ENCODE measurements at places on chromosomes 3 and 15.

GRCh38 chr3:105868431-105868741, 426 bp downstream of the CBLB start:
- DNase-seq, result no peak

- no peak for DNase-seq
Measured at GRCh38 chr3:40268802-40269524, 40.5 kb upstream of the EIF1B start.

DNA sequence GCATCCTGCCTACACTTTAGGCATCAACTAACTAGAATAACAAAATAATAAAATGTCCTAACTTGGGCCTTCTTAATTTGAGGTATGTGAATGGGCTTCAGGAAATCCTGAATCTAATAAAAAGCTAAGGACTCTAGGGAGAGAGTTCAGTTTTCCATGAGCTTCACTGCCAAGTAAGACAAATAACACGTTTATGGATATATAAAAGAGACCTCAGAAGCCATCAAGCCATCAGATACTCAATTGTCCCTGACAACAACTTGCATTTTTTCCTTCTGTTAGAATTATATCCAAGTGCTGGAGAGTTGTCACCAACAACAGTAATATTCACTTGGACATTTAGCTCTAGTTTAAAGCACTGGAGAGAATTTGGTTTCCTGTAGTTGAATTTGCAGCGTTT, 102.4 kb upstream of the IGSF10 start:
- no peak for DNase-seq

GRCh38 chr3:101950510-101950909, 101.2 kb downstream of the NFKBIZ start:
- DNase-seq, result no peak

DNA sequence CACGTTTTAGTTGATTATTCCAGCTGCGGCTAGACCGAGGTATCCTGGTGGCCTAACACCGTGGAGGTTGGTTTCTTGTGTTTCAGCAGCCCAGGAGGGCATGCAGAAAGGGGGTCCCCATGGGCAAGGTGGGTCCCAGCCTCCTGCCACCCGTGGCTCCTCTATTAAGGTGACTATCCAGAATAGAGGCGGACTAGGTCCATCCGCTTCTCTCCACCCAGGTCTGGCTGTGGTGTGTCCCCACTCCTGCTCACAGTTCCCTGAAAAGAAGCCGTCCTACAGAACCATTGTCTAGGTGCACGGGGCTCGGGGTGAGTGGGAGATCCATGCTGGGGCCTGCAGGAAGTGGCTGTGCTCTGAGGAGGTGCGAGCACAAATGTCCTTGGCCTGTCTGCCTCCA, 81.5 kb downstream of the WNT7A start:
- no peak for DNase-seq

- no peak for DNase-seq
Measured at GRCh38 chr3:161413127-161413854, 42.0 kb upstream of the SPTSSB start.

- no peak for DNase-seq
Measured at GRCh38 chr3:11583638-11584046, 60.1 kb downstream of the VGLL4 start.

DNA sequence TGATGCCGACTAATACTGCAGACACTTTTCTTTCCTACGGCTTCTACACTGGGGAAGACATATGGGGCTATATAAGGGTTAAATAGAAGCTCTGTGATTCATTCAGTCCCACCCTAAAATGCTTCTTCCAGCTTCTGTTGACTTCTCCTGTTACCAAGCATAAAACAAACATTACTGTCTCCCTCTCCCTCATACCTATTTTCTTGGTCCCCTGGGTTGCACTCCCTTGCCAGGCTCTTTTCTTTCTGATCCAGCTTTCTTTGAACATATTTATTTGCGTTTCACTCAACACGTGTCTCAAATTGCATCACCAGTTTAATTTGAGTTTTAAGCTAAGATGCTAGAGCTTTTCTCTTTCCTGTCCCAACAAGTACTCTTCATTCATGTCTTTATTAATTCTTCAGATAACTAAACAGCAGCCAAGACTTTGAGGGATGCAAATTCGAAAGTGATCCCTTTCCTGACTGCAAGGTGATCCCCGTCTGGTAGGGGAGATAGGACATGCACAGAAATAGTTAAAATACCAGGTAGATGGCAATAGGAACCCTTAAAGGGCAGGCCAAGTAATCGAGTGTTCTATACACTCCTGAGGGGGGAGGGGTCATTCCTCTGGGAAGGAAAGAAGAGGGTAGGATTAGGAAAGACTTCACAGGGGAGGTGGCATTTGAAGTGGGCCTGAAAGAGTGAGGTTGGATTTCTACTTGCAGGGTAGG, 198.6 kb upstream of the BCL6 start:
- no peak for DNase-seq

GRCh38 chr15:77143616-77144015, 72.7 kb upstream of the TSPAN3 start:
- no peak for DNase-seq

- peak; percentile 15 for DNase-seq
Measured at GRCh38 chr15:99507504-99508310, 58.1 kb upstream of the MEF2A start.

DNA sequence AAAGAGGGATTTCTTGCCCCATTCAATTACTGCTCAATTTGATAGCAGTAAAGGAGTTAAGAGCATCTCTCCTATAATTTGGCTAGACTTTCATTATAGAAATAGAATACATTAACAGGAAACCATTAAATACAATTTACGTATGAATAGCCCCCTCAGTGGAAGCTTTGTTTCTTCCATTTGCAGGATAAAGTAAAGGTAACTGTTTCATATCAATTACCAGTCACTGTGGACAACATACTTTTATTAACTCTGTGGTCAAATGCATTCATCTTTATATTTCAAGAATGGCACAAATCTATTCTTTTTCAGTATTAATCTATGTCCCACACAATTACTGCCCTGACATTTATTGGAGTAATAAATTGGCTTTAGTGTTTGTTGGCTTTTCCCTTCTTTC, 613.4 kb downstream of the NLGN1 start:
- DNase-seq, result no peak

GRCh38 chr3:117454254-117454653, 744.7 kb downstream of the TUSC7 start:
- DNase-seq, result no peak

DNA sequence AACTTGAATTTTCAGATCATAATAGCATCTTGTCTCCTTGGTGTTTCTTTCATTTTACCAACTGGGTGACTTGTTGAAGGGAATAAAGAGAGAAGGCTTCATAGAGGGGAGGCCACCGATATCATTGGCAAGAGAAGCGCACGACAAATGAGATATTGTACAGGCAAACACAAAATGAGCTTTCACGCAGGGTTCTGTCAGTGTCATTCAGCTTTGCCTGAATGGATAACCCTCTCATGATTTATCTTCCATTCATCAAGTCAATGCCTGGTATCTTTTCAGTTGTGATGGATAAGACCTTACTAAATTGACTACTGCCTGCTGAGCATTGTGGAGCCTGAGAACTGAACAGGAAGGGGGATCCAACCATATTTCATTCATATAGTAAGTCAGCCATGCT, 188.6 kb upstream of the EPHA3 start:
- DNase-seq, result no peak

DNA sequence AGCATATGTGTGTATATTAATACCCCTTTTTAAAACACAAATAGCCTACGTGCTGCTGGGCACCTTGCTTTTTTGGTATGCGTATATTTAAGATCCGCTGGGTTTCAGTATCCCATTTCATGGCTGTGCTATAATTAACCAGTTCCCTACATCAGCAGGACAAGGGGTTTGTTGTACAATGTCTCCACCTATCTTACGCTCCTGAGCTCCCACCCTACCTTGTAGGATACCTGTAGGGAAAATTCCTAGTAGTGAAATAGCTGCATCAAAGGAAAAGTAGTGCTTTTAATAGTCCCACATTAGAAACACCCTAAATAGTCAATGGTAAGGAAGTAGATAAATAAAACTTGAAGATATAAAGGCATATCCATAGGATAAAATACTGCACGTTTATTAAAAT, 1.4 kb downstream of the MAP6D1 start:
- no peak for DNase-seq

DNA sequence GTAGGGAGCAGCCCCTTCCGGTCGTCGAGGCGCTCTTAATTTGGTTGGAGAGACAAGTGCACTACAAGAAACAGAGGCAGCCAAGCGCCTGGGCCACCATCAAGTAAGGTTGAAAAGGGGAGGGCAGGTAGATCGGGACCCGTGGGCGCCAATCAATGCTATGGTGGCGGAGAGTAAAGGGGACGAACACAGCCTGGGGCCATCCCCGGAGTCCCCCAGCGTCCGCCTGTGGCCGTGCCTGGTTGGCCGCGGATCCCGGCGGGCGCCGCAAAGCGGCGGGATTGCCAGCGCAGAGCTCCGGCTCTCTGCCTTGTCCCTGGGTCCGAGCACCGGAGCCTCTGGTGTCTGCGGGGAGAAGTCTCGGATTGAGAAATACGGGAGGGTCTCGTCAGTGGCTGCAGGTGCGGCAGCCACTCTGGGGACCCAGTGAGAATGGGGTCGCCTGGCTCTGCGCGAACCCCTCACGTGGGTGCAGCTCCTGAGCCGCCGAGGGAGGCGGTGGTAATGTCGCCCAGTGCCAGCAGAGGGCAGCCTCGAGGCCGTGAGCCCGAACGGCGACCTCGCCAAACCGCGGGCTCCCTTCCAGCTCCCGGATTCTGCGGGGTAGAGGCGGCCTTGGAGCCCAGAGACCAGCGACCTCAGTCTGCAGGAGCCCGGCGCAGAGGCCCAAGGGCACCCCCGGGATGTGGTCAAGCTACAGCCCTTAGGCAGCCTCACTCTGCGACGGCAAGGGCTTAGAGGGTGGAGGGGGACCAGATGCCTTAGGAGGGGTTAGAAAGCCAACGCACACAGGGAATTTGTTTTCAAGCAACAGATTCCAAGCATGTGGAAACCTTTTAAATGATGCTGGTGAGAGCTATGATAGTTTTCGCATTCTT, 10.8 kb downstream of the FOXL2 start:
- no peak for DNase-seq

- no peak for DNase-seq
Measured at GRCh38 chr3:126463521-126463920, 12.2 kb downstream of the ZXDC start.

DNA sequence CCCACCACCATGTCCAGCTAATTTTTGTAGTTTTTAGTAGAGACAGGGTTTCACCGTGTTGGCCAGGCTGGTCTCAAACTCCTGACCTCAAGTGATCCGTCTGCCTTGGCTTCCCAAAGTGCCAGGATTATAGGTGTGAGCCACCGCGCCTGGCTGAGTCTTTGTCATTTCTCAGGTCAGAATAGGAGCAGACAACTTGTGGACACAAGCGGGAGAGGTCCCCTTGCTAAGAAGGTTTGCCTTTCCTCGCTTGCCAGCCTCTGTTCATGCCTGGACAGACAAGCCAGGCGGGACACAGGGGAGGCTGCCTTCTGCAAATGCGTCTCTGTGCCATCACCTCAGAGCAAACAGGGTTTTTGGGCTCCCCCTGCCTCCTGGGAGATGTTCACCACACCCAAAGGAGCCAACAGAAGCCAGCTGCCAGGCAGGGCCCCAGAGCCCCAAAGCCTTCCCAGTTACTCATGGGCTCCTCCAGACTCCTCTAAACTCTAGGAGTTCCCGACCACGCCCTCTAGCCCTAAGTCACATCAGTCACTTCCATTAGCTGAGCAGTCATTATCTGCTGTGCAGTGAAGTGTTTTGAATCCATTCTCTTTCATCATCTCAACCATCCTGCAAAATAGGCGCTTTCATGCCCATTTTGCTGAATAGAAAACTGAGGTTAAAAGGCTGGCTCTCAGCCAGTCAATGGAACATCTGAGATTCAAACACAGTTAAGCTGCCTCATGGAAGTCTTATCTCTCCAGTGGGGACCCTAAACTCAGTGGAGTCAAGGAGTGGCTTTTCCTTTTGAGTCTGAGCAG, 245.0 kb downstream of the UACA start:
- DNase-seq, result no peak

GRCh38 chr3:126971891-126972351, 11.0 kb upstream of the PLXNA1 start:
- no peak for DNase-seq

DNA sequence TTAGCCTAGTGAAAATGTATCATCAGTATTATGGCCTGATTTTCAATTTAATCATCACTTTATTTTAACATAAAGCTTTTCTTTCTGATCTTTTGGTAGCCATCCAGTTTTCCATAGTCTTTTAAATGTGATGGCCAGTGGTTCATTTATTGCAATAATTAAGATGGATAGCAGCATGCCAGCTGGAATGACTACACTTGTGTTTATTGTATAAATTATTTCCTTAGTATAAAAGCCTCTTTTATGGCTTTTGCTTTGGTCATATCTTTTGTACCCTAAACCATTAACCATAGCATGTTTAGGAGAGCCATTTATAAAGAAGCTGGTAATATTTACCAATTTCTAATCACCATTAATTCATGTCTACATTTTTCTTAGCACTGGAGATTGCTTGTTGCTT, 31.7 kb downstream of the ALCAM start:
- DNase-seq, result no peak

- DNase-seq, result no peak
Measured at GRCh38 chr3:156397534-156397933, 157.4 kb downstream of the SSR3 start.

- DNase-seq, result no peak
Measured at GRCh38 chr3:195255571-195256501, 15.1 kb downstream of the XXYLT1 start.

- no peak for DNase-seq
Measured at GRCh38 chr3:129525341-129525968, 3.0 kb upstream of the RHO start.

GRCh38 chr3:55075846-55076245, 148.0 kb upstream of the LRTM1 start:
- DNase-seq, result no peak

- DNase-seq, result no peak
Measured at GRCh38 chr3:40366203-40367162, 20.5 kb upstream of the ENTPD3 start.

DNA sequence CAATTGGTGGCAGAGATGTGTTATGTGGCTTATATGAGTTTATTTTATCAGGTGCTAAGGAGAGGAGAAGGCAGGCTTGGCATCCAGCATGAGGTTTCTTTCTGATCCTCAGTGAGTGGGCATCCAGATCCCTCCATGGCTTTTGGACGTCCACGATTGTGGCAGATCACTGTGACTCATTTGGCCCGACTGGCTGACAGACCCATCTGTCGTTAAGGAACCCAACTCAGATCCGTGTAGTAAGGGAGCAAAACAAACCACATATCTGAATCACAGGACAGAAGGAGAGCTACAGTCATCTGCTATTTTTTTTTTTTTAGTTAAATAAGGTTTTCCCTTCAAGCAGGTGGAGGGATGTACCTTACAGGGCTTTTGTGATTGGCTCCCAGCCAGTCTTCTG, 197.0 kb upstream of the KCNH8 start:
- no peak for DNase-seq

DNA sequence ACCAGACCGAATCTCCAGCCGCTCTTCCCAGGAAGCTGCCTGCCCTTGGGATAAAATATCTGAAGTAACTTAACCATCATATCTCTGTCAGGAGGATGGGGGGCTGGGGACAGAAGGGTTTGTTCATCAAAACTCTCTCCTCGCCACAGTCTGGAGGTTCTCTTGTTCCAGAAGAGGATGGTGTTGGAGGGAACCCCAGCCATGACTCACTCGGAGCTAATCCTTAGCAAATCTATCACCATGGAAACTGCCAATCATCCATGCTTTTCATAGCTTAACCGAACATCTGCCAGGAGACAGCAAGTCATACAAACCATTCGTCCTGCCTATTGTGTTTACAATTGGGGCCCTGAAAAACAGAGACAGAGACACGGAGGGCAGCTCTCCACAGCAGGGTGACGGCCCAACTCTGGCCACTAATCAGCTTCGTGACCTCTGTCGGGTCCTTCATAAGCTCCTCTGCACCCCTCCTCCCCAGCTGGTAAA, 73.8 kb upstream of the HEG1 start:
- DNase-seq, result no peak

- no peak for DNase-seq
Measured at GRCh38 chr3:5235655-5236054, 48.1 kb downstream of the EDEM1 start.
